ENCODE measurements at places on chromosomes 6 and 20.

DNA sequence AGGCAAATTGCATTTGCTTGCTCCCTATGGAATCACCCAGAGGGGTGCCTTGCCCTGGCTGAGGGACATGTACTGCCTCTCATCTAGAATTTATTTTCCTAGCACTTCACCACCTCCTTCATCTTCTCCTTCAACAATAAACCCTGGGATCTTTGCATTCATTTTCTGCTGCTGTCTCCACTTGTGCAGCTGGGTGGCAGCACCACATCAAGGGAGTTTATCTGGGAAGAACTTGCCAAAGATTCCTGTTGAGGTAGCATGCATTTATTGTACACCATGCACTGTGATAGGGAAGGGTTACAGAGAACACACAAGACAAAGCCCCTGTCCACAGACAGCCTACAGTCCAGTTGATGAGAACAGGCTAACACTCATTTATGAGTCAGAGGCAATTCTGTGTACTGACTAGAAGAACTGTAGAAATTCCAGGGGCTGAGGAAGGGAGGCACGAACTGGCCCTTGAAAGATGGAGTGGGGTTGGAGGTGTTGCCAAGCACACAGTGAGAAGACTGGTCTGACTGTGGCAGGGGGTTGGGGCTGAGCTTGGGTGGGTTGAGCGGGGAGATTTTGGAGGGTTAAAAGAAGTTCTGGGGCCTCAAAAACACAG lies 17.5 kb downstream of the C20orf173 start:
- peak; percentile 30 for DNase-seq

DNA sequence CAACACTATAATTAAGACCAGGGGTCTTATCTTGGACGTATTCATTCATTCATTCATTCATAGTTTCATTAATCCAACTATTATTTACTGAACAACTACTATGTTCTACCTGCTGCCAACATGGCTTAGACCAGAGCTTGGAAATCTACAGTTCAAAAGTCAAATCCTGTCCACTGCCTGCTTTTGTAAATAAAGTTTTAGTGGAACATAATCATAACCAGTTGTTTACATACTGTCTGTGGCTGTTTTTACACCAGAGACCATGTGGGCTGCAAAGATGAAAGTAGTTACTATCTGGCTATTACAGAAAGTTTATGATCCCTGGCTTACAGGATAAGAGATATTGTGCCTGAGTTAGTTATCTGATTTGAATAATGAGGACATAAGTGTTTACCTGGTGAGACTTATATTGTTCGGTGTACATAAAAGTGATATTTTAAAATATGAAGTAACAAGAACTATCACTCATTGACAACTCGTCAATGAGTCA lies 567.7 kb downstream of the TFAP2B start:
- no peak for DNase-seq

DNA sequence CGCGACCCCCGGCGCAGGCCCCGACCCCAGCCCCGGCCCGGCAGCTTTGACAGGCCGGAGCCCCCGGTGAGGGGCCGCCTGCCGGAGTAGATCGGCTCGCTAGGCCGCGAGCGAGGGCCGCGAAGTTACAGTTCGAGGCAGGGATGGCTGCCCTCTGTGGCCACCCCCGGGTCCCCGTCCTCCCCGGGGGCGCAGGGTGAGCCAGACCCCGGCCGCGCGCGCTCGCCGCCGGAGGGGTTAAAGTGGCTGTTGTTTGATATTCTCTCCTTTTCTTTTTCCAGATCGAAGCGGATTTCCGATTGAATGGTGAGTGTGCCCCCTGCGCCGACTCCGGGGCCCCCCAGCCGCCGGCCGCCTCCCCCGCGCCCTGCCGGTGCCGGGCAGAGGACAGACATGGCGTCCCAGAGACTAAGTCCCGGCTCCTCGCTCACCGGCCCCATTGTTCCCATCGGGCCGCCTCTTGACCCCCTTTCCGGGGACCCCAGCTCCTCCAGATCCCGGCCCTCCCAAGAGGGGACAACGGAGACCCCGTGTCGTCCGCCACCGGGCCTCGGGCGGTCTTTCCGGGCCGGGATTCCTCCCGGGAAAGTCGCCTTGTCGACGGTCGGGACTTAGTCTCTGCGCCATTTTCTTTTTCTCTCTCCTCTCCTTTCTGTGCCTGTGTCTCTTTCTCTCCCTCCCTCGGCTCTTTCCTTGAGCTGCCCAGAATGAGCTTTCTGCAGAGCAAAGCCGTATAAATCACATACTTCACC lies 704 bp downstream of the TOP1 start:
- DNase-seq, result peak; percentile 32

DNA sequence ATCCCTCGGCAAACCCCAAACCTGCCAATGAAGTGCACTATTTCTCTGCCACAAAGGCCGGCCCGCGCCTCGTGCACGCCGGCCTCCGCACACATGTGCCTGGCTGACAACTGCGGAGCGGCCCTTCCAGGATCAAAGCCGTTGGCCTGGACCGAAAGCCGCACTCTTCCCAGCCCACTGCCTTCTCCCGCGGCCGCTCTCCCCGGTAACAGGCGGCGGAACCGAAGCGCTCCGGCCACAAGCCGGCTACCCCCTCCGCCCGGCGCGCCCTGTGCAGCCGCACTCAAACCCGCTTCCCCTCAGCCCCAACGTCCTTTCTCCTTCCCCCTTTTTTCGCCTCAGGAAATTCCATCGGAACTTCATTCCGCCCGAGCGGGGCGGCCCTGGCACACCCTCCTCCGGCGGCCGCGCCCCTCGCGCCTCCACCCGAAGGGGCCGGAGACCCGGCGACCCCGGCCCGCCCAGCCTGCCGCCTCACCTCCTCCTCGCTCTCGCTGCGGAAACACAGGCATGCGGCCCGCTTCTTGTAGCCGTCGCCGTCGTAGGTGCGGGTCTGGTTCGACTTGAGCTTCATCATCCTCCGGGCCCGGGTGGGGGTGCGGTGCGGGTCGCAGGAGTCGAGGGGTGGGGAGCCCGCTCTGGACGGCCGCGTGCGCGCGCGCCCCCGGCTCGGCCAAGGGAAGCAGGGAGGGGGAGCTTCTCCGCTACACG lies 528 bp downstream of the NUDT3 start:
- DNase-seq, result peak; percentile 61

DNA sequence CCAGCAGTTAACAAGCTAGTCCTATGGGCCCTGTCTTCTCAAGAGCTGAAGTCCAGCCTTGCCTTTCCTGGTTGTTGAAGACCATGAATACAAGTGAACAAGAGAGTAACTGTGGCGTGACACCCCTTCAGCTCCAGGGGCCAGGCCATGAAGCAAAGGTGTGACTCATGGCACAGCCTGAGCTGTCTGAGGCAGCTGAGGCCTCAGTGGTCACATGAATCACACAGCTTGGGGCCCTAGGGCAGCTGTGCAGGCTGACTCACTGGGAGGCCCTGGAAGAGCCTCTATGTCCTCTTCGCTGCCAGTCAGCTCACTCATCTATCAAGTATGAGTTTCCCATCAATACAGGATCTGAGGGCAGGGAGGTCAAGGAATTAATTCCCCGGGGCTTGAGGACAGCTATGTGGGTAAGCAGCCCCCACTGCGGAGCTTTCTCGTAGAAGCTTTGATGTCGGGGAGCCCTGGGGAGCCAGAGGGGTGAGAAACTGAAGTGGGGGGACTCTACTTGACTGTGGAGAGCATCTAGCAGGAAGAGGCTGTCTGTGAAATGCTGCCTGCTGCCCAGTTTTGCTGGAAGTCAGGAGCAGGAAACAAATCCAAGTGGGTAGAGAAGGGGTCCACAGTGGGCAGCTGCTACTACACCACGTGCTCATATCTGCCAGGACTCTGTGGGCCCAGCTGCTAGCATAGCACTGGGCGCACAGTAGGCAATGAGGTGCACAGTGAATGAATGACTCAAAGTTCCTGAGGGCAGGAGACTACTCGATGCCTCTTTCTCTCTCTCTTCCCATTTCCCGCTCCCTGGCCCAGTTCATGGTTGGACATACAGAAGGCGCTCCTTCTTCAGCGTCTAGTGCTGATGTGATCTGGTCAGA lies 13.7 kb upstream of the FAM83C start:
- peak; percentile 59 for DNase-seq

- no peak for DNase-seq
These were observed 67.3 kb downstream of the STK35 start for GRCh38 chr20:2168946-2169345.

- no peak for DNase-seq
These were observed 184.8 kb downstream of the SLC24A3 start for GRCh38 chr20:19397226-19397625.

DNA sequence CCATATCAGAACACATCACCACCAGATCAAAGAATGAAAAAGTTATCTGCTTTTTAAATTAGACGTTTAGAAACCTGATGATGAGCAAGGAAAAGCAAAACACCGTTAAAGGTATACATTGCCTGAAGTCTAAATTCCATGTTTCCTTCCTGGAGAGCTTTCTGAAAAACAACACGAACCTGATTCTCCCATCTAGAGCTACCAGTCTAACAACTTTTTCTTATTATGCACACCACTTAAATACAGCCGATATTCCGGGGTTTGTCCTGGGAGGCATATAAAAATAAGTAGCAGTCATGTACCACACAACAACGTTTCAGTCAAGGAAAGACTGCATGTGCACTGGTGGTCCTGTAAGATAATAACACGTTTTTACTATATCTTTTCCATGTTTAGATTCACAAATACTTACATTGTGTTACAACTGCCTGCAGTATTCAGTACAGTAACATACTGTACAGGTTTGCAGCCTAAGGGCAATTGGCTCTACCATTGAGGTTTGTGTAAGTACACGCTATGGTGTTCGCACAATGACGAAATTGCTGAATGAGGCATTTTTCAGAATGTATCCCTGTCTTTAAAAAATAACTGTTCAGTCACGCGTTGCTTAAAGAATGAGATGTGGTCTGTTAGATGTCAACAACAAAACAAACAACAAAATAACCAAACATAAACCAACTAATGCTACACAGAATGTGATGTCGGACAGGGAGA lies 19.1 kb upstream of the LYRM2 start:
- DNase-seq, result no peak

Measured in transverse colon (tissue), 4 donors.